ENCODE measurements at places on chromosomes 4 and X. TPM values are rescaled to one million over a fixed set of nuclear protein-coding genes. Genes with fewer than 3 reads are reported as not detected.
A peak's percentile ranks its signal among the peaks of the same experiment; 100 is the strongest.

Gene RXFP1
- total RNA-seq = not detected

- H3K27ac ChIP-seq = no peak overlapping the region
- H3K36me3 ChIP-seq = no peaks in the 10 kb centered on the region
- H3K27me3 ChIP-seq = no peaks in the 10 kb centered on the region
- no peak overlapping the region for H3K4me3 ChIP-seq
- no peak for DNase-seq
- no peaks in the 10 kb centered on the region for H3K4me1 ChIP-seq
Measured at GRCh38 chrX:103791228-103791627, 14.6 kb downstream of the PLP1 start.

DNA sequence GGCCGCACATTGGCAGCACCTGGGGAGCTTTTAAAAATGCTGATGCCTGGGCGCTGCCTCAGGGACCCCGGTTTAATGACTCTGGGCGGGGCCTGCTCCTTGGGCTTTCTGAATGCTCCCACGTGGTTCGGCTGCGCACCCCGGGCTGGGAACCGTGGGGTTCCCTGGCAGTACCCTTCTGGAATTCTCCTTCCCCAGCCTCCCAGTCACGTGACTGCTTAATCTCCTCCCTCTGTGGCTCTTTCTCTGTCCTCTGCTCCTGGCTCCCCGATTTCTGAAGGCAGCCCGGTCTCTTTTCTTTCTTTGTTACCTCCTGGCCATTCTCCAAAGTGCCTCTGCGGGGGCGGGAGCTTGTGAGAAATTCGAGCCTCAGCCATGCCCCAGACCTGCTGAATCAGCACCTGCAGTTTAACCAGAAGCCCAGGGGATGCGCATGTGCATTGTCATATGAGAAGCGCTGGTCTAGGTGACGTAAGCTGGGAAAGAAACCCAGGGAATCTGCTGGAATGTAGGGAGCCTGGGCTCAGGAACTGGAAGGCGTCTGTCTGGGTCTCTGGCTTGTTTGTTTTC lies 16.6 kb downstream of the CLCN4 start:
- no peaks in the 10 kb centered on the region for H3K27me3 ChIP-seq
- H3K27ac ChIP-seq = peak overlapping the region; percentile 77
- H3K4me3 ChIP-seq = no peak overlapping the region
- DNase-seq = peak; percentile 82

GRCh38 chr4:111632641-111633151 lies 512.6 kb upstream of the FAM241A start:
- H3K4me1 ChIP-seq = no peaks in the 10 kb centered on the region
- no peaks in the 10 kb centered on the region for H3K36me3 ChIP-seq
- H3K27ac ChIP-seq = peak overlapping the region; percentile 7
- no peaks in the 10 kb centered on the region for H3K27me3 ChIP-seq
- no peak overlapping the region for H3K4me3 ChIP-seq
- DNase-seq = no peak

Gene PCYT1B
- 17.1 TPM for total RNA-seq

Gene RASSF6
- total RNA-seq = 6.0 TPM
